ENCODE measurements at places on chromosomes 11 and 22.

- no peak for DNase-seq
These were observed 118.1 kb upstream of the ARHGAP20 start for GRCh38 chr11:110830344-110830743.

GRCh38 chr11:19453651-19454257, 213.0 kb upstream of the E2F8 start:
- DNase-seq, result no peak

DNA sequence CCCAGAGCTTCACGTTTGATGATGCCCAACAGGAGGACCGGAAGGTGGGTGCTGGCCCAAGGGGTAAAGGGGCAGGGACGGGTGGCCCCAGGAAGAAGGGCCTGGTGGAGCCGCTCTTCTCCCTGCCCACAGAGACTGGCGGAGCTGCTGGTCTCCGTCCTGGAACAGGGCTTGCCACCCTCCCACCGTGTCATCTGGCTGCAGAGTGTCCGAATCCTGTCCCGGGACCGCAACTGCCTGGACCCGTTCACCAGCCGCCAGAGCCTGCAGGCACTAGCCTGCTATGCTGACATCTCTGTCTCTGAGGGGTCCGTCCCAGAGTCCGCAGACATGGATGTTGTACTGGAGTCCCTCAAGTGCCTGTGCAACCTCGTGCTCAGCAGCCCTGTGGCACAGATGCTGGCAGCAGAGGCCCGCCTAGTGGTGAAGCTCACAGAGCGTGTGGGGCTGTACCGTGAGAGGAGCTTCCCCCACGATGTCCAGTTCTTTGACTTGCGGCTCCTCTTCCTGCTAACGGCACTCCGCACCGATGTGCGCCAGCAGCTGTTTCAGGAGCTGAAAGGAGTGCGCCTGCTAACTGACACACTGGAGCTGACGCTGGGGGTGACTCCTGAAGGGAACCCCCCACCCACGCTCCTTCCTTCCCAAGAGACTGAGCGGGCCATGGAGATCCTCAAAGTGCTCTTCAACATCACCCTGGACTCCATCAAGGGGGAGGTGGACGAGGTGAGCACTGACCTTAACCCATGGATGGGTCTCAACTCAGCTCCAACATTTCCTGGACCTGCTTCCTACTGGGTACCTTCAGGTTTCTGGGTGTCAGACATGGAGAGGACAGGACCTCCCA, 2.0 kb downstream of the RIC8A start:
- DNase-seq, result no peak

- DNase-seq, result no peak
These were observed 5.4 kb downstream of the FDX1 start for GRCh38 chr11:110434952-110435779.

- DNase-seq, result no peak
These were observed 43.9 kb downstream of the RELT start for GRCh38 chr11:73420136-73420535.

GRCh38 chr11:80455818-80456217, 1015.0 kb upstream of the TENM4 start:
- DNase-seq, result no peak

DNA sequence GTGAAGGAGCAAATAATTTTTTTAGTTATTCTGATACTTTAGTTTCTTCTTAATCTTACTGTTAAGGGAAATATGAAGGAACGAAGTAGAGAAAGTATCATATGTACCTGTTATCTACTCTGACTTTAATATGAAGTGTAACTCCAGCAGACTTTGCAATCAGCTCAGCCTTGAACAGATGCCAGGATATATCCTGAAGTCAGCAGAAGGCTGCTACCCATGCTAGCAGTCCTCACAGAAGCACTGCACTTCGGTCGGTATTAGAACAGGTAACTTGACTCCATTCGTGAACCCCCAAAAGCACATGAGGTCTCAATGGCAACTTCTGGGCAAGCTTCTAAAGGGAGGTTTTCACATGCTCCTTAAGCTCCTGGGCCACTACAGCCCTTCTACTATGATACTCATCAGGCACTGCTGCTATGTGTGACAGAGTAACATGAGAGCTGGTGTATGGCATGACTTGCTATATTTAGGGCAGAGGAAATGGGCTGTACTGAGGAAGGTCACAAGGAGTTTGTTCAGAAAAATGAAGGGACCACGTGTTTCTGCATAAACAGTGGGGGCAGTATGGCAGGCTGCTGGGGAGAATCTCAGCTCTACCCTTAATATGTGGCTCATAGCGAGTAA, 344.1 kb downstream of the SOX6 start:
- DNase-seq, result no peak

GRCh38 chr11:124769806-124770774, 8.0 kb upstream of the ESAM start:
- no peak for DNase-seq

GRCh38 chr22:46801826-46802607, 39.6 kb downstream of the TBC1D22A start:
- DNase-seq, result no peak

DNA sequence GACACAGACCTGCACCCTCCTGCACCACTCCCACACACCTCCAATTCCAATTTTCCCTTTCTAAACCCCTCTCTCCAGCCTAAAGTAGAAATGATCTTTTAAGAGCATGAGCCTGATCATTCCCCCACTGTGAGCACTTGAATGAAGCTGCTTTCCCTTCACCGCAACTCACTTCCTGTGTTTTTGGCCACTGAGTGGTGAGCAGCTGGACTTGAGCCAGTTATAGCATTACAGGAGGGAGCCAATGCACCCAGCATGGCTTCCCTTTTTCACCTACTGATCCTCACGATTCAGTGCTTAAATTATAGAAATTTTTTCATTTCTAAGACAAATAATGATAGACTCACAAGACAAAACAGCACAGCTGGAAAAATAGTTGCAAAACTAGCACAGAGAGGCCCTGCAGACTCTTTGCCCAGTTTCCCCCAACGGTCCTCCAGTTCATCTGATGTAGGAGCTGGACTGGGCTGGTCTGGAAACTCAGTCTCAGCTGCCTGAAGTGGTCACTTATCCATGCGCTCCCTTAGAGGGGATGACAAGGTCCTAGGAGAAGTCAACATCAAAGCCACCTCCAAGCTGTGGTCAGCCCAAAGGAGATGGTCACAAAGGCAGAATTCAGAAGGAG, 9.7 kb upstream of the APOL4 start:
- DNase-seq, result no peak

GRCh38 chr11:2089536-2090165, 49.5 kb downstream of the IGF2 start:
- DNase-seq, result no peak

DNA sequence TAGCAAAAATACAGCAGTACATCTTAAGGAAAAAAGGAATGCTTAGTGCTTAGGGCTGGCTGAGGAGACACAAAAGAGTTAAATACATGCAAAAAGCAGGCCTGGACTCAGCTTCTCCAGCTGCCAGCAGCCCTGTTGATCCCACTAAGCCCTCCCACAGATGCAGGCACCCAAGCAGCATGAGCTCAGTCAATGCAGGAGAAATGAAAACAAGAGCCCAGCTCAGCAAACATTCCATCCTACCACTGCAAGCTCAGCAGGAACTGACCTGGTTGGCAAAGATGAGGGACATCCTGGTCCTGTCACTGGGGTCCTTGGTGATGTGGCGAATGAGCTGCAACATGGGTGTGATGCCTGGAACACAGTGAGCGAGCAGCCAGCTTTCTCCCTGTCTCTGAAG, 5.8 kb downstream of the CYB5R2 start:
- DNase-seq, result no peak

DNA sequence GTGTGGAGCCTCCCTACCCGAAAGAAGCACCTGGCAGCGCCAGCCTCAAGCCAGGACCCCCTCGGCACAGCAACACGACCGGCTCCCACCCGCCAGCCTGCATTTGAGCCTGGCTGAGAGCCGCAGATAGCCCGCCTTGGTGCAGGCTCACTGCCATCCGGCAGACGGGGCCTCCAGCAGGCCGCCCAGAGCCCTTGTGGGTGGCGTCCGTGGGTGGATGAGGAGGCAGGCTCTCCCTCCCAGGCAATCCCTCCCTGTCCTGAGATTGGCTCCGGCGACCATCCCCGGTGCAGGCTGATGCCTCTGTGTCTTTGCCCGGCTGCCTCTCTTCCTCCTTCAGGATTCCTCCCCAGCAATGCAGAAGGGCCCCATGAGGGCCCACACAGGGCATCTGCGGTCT, 1527.9 kb downstream of the BRD1 start:
- DNase-seq, result no peak

GRCh38 chr11:60265373-60266214, 14.9 kb upstream of the MS4A4A start:
- DNase-seq, result peak; percentile 9

DNA sequence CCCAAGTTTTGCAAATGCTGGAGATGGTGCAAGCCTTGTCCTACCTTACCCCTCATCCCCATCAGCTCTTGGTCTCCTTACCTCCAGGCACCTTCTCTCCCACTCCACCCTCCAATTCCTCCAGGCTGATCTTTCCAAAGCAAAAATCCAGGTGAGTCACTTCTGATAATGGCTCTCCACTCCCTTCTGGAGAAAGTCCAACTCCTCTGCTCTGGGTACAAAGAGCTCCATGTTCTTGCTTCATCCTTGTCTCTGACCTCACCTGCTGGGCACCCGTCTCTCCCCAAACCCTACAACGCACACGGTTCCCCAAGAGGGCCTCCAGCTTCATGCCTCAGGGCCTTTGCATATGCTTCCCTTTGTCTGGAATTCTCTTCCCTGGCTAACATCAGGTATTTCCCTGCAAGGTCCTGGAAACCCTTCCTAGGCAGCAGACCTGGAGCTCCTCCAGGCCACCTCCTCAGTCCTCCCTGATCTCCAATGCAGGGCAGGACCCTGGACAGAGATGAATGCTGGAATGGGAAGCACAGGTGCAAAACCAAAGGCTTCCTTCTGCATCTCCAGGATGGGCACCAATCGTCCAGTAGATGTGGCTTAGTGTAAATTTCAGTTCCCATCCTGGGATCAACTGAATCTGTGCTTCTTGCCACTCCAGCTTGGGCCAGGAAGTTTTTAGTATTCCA, 22.7 kb downstream of the IFT27 start:
- no peak for DNase-seq

DNA sequence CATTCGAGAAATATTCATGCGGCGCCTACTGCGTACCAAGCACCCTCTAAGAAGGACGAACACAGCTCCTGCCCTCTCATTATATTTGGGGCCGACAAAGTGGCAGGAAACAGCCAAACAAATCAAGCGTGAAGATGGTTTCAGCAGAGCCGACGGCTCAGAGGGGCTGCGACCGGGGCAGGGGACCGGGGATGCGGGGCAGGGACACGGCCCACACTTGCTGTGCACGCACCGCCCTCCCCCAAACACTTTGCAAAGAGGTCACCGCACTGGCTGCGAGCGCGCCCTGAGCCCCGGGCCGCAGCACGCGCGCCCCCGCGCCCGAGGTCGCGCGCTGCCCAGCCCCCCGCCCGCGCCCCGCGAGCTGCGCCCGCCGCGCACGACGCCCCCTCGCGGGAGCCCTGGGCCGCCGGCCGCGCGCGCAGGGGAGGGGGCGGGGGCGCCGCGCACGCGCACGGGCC, 255 bp upstream of the SYNGR1 start:
- DNase-seq, result no peak

- no peak for DNase-seq
These were observed 614 bp downstream of the NR1H3 start for GRCh38 chr11:47258317-47258902.

GRCh38 chr22:17098379-17098819, 13.6 kb downstream of the IL17RA start:
- DNase-seq, result no peak

- DNase-seq, result no peak
These were observed 100.3 kb upstream of the PITPNB start for GRCh38 chr22:28019360-28019759.

- DNase-seq, result no peak
These were observed 31.8 kb downstream of the TMPRSS5 start for GRCh38 chr11:113674397-113674685.

DNA sequence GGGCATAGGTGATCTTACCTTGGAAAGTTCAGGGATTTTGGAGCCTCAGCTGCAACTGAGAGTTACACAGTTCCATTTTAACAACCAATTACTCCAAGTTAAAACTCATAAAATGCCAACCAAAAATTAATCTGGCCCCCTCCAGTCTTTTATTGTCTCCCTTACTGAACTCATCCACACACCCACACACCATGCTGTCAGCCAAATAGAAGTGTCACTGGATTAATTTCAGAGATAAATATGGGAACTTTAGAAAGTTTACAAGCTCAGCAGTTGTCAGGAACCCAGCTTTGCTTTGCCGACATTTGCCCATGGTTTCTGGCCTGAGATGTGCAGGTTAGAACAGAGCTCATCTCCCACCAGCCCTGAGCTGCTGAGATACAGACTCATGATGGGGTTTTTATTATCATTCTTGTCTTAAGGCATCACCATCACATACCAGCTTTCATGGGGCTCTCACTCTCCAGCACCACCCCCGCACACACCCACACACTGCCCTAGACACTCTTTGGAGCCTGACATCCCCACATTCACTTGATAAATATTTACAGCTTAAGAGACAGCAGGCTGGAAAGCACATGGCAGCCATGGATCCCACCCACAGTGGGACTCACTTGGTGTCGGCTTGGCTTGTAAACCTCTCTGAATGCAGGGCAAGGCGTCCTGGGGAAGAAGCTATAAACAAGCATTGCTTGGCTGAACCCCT, 23.7 kb upstream of the CTR9 start:
- DNase-seq, result no peak

DNA sequence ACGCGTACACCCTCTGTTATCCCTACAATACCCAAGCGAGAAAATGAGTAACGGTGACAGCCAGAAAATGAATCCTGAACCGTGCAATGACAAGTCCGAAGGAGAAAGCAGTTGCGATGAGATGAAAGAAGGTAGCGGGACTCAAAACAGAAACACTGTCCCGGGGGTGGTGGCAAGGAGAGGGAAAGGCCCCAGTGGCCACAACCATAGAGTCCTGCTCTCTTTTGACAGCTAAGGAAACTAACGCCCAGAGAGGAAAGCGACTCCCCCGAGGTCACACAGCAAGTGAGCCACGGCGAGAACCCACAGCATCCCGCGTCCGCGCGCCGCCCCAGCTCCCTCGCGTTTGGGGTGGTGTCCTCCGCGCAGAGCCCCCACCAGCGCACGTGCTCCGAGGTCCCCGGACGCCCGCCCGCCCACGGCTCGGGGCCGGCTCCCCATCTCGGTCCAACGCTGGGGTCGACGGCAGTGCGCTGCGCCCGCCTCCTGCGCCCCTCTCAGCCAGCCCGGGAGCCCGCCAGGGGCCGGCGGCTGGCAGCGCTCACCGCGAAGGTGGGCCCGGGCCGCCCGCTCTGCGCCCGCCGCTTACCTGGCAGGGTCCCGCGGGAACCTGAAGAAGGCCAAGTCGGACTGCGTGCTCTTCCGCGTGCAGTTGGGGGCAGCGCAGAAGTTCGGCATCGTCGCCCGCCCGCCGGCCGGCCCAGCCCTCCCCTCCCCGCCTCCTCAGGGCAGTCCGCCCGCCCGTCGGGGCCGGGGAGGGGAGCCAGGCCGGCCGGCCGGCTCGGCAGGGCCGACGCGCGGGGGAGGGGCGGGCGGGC, 564 bp downstream of the THAP12 start:
- peak; percentile 9 for DNase-seq

- DNase-seq, result no peak
These were observed 15.7 kb upstream of the RASL10A start for GRCh38 chr22:29331213-29331612.

GRCh38 chr11:129701706-129702105, 113.9 kb upstream of the TMEM45B start:
- no peak for DNase-seq

Data from prostate gland (tissue), 2 donors.